ENCODE measurements at places on chromosomes 6 and 20.
A peak's percentile ranks its signal among the peaks of the same experiment; 100 is the strongest.

DNA sequence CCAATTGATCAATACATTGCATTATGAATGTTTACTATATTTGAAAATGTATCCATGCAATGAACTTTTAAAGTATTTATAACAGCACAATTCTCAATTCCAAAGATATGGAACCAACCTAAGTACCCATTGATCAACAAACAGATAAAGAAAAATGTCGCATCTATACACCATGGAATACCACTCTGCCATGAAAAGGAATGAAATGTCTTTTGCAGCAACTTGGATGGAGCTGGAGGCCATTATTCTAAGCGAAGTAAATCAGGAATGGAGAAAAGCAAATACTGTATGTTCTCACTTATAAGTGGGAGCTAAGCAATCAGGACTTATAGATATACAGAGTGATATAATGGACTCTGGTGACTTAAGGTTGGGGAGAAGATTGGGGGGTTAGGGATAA, 22.9 kb downstream of the SRPK1 start:
- no peak for DNase-seq

- DNase-seq = no peak
Observed at GRCh38 chr6:30802731-30803130, 58.4 kb upstream of the IER3 start.

DNA sequence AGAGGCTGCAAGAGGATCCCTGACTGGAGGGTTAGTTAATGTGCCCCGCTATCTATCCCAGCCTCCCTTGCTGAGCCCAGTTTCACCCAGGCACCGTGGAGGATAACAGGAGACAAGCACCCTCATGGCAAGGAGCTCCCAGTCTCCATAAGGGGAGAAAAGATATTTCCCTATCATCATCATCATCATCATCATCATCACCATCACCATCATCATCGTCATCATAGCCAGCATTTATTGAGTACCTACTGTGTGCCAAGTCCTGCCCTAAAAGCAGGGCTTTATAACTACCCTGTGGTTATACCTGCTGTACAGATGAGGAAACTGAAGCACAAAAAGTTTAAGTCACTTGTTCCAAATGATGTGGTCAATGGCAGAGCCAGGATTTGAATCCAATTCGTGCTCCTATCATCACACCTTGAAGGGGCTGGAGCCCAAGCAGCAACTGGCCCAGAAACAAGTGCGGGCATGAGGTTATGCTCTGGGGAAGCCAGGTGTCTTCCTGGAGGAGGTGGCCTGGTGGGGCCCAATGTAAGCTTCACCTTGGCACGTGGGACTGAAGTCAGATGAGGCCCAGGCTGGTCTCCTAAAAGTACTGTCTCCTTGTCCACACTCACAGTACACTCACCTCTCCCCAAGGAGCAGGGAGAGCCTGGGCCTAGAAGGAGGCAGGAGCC, 10.0 kb downstream of the GLP1R start:
- DNase-seq = no peak

DNA sequence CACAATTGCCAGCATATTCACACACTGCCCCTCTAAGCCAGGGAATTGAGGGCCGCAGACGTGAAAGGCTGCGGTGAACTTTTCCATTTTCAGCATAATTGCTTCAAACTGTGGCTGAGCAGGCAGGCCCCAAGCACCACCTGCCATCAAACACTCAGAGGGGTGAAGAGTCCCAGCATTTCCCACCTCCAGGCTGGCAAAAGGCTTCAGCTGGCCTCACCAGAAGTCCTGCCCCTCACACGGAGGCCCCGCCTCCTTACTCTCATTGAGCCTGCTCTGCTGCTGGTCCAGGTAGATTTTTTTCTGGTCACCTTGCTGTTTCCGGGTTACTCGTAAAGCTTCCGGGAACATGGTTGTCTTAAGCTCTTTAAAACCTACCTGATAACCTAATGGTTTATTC, 52.0 kb upstream of the PRELID3B start:
- no peak for DNase-seq

DNA sequence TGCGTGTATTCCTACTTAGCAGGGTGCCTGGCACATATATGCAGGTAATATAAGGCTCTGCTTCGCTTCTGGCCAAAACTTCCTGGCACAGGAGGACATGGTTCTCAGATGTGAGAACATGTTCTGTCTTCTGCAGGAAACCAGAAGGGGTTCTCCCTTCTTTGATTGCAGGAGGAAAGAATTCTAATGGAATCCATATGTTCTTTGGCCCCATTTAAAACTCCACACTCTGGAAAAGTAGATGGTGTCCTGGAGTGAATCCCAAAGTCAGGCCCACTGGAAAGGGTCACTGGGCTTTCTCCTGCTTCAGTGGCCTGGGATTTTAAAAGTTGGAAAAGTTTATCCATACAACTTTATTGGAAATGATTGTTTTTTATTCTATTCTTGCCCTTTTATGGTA, 16.4 kb upstream of the CYP24A1 start:
- DNase-seq = peak; percentile 43

GRCh38 chr20:43728686-43729255, 2.0 kb upstream of the GTSF1L start:
- no peak for DNase-seq

DNA sequence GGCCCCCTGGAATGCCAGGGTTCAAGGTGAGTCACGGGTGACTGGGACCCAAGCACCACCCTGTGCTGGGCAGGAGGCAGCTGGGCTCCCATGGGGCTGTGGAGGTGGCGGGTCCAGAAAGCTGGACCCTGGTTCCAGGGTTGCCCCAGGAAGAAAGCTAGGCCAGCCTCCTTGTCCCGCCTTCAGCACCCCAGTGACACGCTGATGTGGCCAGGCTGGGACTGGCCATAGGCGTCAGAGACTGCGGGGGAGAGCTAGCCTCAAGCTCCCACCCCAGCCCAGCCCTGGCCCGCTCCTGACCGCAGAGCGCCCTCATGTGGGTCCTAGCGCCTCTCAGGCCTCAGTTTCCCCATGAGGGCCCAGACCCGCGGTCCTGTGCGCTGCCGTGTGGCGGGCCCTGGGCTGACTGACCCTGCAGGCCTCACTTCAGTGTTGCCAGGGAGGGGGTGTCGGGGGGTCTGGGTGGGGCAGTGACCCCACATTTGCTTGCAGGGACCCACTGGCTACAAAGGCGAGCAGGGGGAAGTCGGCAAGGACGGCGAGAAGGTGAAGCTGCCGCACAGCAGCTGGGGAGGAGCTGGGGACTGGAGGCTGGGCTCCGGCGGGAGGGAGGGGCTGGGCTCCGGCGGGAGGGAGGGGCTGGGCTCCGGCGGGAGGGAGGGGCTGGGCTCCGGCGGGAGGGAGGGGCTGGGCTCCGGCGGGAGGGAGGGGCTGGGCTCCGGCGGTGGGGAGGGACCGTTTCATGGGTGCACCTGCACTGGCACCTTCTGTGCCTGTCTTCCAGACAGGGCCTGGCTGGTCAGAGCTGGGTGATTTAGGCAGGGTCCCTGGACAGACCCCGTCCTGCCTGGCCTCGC, 7.9 kb downstream of the COL9A3 start:
- no peak for DNase-seq

- no peak for DNase-seq
Observed at GRCh38 chr6:88266126-88266525, 100.0 kb upstream of the CNR1 start.
